ENCODE measurements at places on chromosomes 11 and 22. TPM values are rescaled to one million over a fixed set of nuclear protein-coding genes. Genes with fewer than 3 reads are reported as not detected.

Gene ZNF195
- total RNA-seq, result 29.9 TPM

Gene OPCML
- total RNA-seq, result not detected

Gene MPZL3
- total RNA-seq, result 17.4 TPM

- no peak for DNase-seq
These were observed 11.4 kb downstream of the POGLUT3 start for GRCh38 chr11:108486828-108487227.

GRCh38 chr11:1878137-1879031 is 13.3 kb downstream of the PRR33 start:
- no peak for DNase-seq

DNA sequence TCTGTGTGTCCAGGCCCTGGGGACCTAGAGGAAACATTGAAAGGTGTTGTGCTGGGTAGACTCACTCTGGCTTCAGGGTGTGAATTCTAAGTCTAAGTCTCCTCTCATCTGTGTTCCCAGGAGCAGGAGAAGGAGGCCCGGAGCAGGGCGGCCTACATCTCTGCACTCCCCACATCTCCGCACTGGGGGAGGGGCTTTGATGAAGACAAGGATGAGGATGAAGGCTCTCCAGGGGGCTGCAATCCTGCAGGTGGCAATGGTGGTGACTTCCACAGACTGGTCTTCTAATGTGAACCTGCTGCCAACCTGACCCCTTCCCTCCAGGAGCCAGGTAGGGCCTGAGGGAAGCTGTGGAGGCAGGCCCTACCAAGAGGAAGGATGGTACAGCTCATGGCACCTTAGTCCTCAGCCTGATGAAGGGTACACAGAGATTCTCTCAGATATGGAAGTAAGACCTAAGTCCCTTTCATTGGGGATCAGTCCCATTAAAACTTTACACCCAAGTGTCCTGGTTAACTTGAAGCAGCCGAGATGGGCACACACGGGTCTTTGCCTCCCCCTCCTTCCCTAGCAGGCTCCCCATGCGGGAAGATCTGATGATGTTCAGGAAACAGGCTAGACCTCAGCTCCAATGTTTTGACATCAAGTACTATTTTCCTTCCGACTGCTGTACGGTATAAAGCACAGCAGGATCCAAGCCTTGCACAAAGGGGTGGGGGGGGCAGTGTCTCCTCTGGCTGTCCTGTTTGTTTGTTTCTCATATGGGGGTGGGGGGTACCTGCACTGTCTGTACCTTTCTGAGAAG is 25.0 kb downstream of the USP35 start:
- DNase-seq, result no peak
